Astrocyte (in vitro differentiated cells and primary cell): ENCODE measurements at places on chromosomes 11 and 22. TPM values are rescaled to one million over a fixed set of nuclear protein-coding genes. Genes with fewer than 3 reads are reported as not detected.

OR5F1 gene
- not detected in 2 replicates for total RNA-seq

PACSIN3 gene
- total RNA-seq: 34.3 and 35.6 TPM in 2 replicates

GRCh38 chr11:72589802-72590761 lies 84.1 kb downstream of the PDE2A start:
- no peak for DNase-seq

DNA sequence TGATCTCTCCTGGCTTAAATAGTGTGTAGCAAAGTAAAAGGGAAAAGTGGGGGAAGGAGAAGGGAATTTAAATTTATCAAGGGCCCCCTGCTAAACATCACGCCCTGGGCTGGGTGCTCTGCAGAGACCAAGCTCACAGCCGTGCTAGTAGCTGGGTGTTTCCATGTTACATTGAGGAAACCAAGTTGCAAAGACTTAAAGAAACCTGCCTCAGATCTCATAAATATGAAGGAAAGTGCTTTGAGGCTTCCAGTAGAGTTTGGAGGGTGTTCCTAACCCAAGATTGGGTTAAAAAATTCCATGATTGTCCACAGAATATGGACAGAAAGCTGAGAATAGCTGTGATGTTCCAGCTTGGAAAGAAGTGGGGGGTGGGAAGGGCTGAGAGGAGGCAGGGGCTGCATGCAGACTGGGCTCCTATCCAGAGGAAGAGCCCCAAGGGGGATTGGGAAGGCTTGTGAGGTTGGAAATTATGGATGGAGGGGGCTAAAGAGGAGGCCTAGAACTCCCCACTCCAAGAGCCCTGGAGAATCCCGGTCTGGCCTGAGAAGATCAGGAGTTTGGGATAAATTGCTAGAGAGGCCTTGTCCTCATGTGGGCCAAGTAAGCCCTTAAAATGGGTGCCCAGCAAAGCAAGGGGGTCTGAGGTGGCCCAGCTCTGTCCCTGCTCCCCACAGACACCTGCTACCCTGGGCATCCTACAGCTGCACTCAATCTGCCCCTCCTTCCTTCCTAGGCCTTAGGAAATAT lies 25.0 kb upstream of the OAF start:
- DNase-seq: no peak

- peak; percentile 87 for DNase-seq
Measured at GRCh38 chr11:118618115-118618990, 10.9 kb downstream of the PHLDB1 start.

- DNase-seq: no peak
Measured at GRCh38 chr11:35785287-35786167, 123.0 kb downstream of the TRIM44 start.

DNA sequence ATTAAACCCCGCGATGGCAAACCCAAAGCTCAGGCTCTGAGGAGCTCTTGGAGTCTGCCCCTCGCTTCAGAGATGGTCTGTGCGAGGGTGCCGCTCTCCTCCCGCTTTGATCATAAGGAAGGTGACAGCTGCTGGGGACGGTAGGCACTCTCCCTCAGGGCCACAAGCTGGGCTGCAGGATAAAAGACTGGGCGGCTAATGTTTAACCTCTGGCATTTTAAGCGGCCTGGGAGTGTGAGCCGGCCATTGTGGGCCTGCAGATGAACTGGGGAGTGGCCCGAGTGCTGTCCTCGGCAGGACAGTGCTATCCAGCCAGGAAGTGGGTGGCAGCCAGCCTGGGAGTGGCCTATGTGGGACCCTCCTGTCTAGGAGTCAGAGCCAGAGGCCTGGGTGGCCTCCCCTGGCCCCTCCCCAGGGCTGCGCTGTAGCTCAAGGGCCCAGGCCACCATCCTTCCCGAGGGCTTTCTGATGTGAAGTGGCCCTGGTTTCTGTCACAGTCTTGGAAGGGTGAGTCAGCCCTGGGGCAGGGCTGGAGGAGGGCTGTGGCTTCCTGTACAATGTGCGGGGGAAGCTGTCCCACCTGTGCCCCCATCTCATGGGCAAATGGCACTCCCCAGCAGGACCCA lies 58.7 kb upstream of the PRODH start:
- no peak for DNase-seq
